Activated T-cell treated with anti-CD3 and anti-CD28 coated beads, Interleukin-2, amount 50 U/mL, for 1 hour (primary cell): ENCODE measurements at places on chromosomes 16 and 17.
A peak's percentile ranks its signal among the peaks of the same experiment; 100 is the strongest.

DNA sequence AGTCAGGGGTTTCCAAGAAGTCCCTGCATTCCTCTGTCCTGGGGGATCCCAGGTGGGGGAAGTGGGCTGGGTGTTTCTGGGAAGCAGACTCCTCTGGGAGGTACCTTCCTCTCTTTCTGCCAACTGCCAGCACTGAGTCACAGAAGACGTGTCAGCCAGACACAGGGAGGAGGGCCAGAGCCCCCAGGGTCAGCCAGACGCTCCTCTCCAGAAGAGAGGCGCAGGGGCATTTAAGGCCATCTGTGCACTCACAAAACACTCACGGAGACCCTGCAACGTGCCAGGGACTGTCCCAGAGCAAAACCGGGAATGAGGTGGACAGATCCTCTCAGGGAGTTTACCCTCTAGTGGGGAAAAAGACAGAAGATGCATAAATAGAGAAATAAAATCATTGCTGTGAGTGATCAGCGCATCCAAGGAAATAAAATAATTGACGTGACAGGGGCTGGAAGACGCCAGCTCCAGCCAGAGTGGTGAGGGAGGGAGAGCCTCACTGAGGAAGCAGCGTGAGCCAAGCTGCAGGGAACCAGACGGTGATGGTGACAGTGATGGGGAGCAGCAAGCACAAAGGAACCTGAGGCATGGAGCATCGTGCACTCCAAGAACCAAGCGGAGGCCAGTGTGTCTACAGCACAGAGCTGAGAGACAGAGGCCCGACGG lies 105.4 kb downstream of the ZNF423 start:
- no peak for DNase-seq

GRCh38 chr16:66516808-66517585 lies 32.9 kb downstream of the TK2 start:
- peak; percentile 71 for DNase-seq

- DNase-seq = no peak
Observed at GRCh38 chr17:33667671-33668070, 374.6 kb upstream of the ASIC2 start.

- no peak for DNase-seq
Observed at GRCh38 chr17:76529224-76530094, 8.1 kb downstream of the CYGB start.

DNA sequence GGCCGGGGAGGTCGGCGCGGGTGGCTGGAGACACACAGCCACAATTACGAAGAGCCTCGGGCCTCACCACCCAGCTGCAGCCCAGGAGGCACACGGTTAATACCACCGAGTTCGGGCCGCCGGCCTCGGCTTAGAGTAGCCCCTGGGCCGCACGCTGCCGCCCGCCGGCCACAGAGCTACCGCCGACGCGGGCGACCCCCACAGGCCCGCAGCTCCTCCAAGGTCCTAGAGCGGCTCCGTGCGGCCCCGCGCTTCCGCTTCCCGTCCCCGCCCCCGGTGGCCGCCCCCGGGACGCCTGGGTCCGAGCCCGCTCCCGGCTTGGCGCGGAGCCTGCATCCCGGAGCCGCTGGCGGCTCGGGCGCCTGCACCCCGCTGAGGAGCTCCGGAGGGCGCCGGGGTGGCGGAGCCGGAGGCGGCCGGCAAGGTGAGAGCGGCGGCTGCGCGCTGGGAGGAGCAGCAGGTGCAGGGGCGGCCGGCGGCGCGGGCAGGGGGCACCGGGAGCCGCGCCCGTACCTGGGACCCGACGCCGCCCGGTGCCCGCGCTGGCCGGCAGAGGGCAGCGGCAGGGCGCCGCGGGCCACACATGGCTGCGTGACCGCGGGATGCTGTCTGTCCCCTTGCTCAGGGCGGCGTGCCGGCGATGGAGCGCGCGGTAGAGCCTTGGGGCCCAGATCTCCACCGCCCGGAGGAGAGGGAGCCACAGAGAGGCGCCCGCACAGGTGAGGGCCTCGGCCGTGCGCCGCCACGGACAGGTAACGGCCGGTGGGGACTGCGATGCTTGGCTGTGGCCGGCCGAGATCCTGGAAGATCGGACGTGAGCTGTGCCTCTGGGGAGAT lies at the start of gene ZNF48:
Gene ZNF48 (plus strand): TSS at position 266 of the 837 bp plus-strand sequence. CDS start 375 bp downstream, at position 641.
- DNase-seq = peak; percentile 70

- DNase-seq = no peak
Observed at GRCh38 chr17:61809816-61810392, 53.4 kb downstream of the BRIP1 start.

- peak; percentile 75 for DNase-seq
Observed at GRCh38 chr16:67514382-67514828, 14.2 kb upstream of the RIPOR1 start.

DNA sequence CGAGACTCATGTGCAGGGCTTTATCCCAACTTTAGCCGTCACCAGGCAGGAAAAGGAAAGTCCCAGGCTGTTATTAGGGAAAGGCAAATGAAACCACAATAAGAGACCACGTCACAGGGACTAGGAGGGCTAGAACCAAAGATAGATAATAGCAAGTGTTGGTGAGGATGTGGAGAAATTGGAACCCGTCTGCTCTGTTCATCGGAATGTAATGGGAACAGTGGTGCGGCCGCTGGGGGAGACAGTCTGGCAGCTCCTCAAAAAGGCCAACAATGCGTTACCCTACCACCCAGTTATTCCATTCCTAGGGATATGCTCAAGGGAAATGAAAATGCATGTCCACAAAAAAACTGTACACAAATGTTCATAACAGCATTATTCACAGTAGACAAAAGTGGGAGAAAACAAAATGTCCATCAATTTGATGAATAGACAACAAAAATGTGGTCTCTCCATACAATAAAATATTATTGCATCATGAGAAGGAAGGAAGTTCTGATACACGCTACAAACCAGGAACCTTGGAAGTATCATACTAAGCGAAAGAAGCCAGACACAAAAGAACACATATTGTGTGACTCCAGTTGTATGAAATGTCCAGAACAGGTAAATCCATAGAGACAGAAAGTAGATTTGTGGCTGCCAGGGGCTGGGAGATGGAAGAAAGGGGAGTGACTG lies 19.5 kb upstream of the USP10 start:
- DNase-seq = no peak

DNA sequence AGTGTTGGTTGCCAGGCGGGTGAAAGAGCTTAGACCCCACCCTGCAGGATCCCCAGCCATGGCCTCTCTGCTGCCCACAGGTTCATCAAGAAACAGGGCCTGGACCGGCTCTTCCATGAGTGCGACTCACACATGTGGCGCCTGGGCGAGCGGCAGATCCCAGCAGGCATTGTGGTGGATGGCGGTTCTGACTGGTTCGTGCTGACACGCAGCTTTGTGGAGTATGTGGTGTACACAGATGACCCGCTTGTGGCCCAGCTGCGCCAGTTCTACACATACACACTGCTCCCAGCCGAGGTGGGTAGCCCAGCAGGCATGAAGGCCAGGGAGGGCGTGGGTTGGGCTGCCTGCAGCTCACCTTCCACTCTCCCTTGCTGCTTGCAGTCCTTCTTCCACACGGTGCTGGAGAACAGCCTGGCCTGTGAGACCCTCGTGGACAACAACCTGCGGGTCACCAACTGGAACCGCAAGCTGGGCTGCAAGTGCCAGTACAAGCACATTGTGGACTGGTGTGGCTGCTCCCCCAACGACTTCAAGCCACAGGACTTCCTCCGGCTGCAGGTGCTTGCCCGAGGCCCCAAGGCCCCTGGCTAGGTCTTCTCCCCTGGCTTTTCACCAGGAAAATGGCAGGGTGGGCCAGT lies 9.9 kb downstream of the XYLT2 start:
- DNase-seq = peak; percentile 15

- DNase-seq = no peak
Observed at GRCh38 chr16:14434860-14435259, 195.2 kb downstream of the PARN start.

DNA sequence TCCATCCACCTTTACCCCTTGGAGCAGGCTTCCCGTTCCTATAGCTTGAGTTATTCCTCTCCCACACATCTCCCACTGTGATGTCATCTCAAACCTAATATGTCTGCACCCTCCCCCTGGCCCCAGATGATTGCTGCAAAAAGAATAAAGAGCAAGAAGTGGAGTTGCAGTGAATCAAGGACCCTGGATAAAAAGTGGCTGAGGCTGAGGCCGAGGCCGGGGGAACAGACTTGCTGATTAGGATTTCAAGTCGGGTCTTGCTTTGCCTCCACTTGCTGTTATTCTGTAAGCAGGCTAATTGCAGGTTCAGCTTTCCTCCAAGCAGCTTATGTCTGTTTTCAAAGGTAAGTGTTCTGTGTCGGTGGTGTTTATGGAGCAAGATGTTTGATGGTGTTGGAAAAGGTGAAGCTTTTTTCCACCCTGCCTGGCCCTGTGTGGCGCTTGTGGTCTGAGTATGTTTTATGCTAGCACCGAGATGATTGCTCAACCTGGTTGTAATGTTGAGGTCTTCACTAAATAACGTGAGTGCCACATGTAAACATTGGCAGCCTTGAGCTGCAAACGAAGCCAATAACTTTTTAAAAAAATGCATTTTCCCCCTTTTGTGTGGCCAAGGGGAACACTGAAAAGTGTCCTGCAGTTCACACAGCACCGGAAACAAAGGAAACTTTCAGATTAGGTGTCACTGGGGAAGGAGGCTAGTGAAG lies 15.4 kb downstream of the HS3ST3B1 start:
- DNase-seq = no peak

DNA sequence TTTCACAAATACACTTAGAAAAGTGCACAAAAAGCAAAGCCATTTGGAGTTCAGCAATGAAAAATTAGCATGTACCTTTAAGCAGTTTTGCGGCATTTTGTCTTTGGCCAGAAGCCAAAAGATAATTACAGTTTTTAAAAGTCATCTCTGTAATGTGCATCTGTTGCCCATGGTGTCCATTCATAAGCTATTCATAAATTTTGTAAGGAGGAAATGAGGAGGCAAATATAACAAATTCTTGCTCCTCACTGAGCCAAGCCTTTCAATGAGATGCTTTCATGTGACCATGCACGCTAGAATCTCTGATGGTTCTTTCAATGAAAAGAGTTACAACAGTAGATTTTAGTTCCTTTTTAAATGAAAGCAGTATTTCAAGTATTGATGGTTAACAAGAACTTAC lies 247.1 kb upstream of the MON1B start:
- DNase-seq = no peak

DNA sequence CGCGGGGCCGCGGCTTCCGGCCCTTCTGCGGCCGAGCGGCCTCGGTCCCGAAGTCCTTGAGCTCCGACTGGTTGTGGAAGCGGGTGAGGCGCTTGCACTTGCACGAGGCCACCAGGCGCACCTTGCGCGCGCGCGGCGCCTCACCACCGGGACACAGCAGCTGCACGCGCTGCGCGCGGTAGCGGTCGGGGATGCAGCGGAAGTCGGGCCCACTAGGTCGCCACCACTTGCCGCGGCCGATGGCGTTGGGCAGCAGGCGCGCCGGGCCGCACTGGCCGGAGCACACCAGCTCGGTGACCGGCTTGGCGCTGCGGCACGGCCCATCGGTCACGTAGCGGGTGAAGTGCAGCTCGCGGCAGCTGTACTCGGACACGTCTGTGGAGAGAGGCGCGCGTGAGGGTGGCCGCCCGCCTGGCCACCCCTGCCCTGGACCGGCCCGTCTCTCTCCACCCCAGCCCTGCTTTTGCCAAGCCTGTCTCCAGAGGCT lies 3.2 kb downstream of the SOST start:
- no peak for DNase-seq

DNA sequence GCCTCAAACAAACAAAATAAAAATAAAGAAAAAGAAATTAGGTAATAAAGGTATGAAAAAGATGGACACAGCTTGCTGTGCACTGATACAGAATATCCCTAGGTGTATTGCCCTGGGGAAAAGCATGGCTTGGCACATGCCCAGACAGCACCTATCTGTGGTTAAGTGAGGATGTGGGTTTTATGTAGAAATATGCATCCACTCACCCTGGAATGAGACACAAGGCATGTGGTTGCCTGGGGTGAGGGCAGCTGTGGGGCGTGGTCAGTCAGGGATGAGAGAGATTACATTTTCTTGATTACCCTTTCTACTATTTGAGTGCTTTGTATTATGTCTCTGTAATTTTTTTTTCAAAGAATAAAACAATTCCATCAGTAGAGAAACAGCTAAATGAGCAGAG lies 6.9 kb downstream of the PLLP start:
- peak; percentile 45 for DNase-seq
